ENCODE measurements at places on chromosomes 6 and 20. TPM values are rescaled to one million over a fixed set of nuclear protein-coding genes. Genes with fewer than 3 reads are reported as not detected.

DNA sequence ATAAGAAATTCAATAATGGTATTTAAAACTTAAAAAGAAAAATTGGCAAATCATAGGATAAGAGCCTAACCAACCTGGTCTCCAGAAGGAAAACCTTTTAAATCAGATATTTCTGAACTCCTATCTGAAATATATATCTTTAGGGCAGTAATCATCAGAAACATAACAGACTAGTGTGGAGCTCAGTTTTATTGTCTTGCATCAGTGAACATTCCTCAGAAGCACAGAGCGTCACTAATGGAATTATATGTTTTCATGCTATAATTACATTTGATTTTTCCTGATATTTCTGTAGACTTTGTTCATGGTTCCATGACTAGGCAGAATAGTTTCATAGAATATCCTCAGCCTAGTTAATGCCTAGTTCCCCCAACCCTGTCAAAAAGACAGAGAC is 262.2 kb downstream of the EYA4 start:
- no peak for ATAC-seq

DNA sequence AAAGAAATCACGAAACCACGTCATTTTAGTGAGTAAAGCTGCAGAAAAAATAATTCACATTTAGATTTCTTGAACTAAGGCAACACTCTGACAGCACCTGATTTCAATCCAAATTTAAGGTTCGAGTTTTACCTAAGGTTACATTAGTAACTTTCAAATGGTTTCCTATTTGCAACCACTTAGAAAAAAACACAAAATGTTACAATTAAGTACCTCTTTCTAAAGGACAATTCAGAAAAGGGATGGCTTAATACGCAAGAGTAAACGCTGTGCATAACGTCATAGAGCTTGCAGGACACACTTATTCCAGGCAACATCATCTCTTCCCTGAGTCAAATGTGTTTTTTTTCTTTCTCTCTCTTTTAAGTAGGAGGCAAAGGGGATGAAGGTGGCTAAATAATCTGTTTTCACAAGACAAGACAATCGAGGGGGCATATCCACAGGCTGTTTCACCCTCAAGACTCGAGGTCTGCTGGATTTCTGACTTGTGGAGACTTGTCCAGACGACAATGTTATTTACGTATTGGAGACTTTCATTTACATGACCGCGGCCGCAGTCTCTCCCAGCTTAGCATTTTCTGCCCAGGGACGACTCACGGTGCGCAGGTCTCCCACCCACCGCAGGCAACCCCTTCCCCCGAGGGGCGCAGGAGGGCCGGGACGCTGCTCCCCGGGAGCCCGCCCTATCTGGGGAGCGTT is 86.0 kb downstream of the SESN1 start:
- ATAC-seq, result peak; percentile 42

GRCh38 chr6:52551483-52552277 is 25.2 kb downstream of the TRAM2 start:
- peak; percentile 35 for ATAC-seq

DNA sequence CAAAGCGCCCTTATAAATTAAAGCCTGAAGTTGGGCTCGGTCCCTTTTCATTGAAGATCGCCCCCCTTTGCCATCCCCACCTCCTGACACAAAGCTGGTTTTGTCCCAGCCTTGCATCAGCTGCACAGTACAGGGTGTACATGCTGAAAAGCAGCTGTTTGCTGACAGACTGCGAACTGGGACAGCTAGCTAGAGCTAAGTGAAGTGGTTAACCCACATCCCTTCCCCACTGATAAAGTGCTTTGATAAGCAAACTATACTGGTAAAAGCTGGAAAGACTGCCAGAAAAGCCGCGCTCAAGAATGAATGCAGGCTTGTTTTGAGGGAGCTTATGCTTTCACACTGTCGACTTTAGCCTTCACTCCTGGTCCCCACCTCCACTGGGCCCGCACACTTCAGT is 207.3 kb downstream of the GMDS start:
- ATAC-seq, result no peak

DNA sequence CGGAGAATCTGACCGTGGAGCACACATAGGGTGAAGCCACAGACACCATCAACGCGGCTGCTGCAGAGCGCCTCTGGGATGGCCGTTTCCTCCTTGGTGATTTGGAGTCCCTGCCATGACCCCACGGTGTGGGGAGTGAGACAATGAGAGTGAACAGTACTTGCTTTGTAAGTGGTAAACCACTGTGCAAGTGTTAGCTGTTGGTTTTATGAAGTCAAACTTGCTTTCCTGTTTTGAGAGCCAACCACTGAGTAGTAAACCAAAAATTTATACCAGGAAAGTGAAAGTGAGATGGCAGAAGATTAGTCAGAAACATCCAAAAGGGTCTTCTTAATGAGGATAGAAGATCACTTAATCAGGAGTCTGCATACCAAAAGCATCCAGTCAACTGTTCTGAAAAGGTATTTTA is 160.7 kb downstream of the FOXC1 start:
- peak; percentile 25 for ATAC-seq

- peak; percentile 96 for ATAC-seq
Observed at GRCh38 chr6:116060572-116061283, at the start of gene FRK. FRK (minus strand) TSS chr6:116060891; CDS start chr6:116060311, 580 bp downstream.

DNA sequence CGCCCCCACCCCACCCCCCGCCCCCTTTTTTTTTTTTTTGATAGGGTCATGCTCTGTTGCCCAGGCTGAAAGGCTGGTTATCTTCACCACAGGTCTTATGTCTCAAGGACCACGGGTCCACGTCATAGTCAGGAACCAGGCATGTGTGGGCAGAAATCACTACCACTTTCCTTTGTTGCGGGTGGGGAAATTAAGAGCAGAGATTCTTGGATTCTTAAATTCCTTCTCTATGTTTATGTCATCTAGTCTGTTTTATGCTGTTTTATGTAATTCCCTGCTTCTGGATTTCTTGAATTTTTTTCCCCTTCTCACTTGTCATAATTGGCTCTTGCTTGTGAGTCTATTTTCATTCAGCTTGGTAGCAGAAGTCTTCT is 25.8 kb upstream of the PLCG1 start:
- ATAC-seq, result no peak

DNA sequence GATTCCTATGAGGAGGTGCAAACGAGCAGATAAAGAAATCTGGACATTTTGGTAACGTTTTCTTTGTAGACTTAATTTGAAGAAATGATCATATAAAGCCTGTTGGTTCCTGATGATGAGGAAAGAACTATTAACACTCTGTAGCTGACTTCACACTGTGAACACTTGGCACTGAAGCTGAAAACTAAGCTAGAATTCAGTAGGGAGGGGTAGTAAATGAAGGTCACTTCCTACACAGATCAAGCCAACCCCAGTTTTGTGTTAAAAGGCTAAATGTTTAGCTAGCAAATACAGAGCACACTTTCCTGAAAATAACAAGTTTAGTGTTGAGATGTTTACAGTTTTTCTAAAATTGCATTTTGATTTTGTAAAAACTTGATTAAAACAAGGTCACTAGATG is 296.2 kb upstream of the PRDM1 start:
- ATAC-seq, result no peak

PRKN gene
- 2.4 TPM for total RNA-seq

BPIFB2 gene
- total RNA-seq, result 2.0 TPM

SIRPD gene
- not detected for total RNA-seq
